COLO829 (cell line): ENCODE measurements at places on chromosomes 16 and 17.
A peak's percentile ranks its signal among the peaks of the same experiment; 100 is the strongest.

GRCh38 chr17:44361292-44362260, 2.1 kb downstream of the FAM171A2 start:
- no peak for DNase-seq

GRCh38 chr16:88803264-88803987, at the start of gene CDT1:
TSS of gene CDT1 (plus strand) at chr16:88803789. CDS start at chr16:88803832, 43 bp downstream.
- DNase-seq: peak; percentile 89

- no peak for DNase-seq
Measured at GRCh38 chr16:6557353-6558023, 775.2 kb upstream of the RBFOX1 start.

DNA sequence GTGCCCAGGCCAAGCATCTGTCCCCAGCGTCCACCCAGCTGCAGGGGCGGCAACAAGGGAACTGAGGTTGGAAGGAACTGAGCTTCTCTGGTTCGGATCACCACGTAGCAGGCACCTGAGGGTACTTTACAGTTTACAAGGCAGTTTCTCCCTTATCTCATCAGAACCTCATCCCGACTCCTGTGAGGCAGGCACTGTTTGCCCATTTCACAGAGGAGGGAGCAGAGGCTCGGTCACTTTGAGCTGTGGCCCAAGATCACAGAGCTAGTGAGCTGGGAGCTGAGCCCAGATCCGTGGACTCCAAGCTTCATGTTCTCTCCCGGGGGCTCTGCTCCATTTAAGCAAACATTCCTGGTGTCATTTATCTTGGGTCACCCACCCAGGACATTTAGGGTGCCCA, 15.1 kb downstream of the UBALD1 start:
- no peak for DNase-seq

- DNase-seq: peak; percentile 48
Measured at GRCh38 chr16:3094289-3095027, 4.6 kb downstream of the ZSCAN10 start.

- no peak for DNase-seq
Measured at GRCh38 chr17:37541880-37542660, 52.4 kb downstream of the DUSP14 start.

- no peak for DNase-seq
Measured at GRCh38 chr16:85537331-85537788, 75.8 kb upstream of the GSE1 start.

- peak; percentile 28 for DNase-seq
Measured at GRCh38 chr16:51146256-51146924, 4.7 kb downstream of the SALL1 start.

DNA sequence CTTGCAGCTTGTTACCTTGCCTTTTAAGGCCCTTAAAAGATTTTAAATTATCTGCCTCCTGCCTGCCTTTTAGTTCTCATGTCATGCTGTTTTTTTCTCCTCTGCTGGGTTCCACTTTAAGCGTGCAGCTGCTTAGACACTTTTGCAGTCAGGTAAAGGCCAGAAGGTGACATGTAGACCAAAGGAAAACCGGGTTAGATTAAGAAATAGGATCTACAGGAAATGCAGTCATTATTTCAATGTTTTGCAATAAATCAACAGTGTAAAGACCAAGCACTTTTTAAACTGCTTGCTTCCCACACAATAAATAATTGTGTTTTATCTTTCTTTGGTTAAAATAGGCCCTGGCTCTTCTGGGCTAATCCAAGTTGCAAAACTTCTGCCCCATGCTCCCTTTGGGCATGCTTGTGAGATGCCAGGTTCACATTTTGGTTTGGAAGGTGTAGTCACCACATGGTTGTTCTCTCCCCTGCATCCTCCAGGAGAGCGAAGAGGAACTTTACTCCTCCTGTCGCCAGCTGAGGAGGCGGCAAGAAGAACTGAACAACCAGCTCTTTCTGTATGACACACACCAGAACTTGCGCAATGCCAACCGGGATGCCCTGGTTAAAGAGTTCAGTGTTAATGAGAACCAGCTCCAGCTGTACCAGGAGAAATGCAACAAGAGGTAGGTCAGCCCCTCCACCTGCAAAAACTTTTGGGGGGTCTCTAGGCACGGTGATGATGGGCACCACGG, 54.9 kb downstream of the SDR42E1 start:
- DNase-seq: peak; percentile 22

GRCh38 chr16:22297114-22297870, at the start of gene POLR3E:
TSS of gene POLR3E (plus strand) at chr16:22297409. CDS start at chr16:22302969, 5,560 bp downstream.
- peak; percentile 98 for DNase-seq

DNA sequence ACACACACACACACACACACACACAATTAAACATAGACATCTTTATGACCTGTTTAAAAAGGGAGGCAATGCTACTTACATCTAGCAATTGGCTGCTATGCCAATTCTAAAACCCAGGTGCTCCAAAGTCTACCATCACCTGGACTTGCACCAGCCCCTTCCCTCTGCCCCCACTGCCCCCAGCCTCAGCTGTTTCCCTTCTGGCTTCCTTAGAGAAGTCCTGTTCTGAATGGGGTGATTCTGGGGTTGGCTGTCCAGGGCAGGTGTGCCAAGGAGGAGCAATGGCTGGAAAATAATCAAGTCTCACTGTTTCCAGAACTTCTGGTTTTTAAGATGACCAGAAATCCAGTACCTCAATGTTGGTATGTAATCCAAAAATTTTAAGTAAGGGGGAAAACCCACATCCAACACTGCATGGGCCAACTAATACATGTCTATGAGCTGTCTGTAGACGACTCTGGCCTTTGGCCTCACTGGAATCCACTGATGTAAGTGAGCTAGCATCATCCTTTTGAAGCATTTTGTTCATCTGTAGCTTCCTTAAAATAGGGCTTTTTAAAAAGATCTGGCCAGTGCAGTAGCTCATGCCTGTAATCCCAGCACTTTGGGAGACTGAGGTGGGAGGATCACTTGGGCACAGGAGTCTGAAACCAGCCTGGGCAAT, 2.1 kb downstream of the IFT20 start:
- no peak for DNase-seq

DNA sequence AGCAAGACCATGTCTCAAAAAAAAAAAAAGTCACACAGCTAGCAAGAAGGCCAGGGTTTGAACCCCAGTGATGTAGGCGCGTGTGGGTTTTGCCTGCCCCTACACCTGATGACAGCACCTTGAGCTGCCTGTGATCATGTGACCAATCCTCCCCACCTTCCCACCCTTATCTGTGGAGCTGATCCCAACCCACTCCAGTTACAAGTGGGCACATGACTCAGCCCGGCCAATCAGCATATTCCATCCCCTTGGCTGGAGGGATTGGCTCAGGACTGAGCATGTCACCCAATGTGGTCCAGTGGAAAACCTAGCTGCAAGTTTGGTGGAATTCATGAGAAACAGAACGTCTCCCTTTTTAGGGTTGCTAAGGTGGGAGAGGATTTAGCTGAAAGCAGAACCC, 6.6 kb downstream of the TMEM114 start:
- no peak for DNase-seq

- no peak for DNase-seq
Measured at GRCh38 chr16:22007509-22008214, at the start of gene MOSMO. TSS of gene MOSMO (plus strand) at chr16:22008111. CDS start at chr16:22008302, 191 bp downstream.

GRCh38 chr16:81562174-81562849, 117.7 kb downstream of the CMIP start:
- no peak for DNase-seq

DNA sequence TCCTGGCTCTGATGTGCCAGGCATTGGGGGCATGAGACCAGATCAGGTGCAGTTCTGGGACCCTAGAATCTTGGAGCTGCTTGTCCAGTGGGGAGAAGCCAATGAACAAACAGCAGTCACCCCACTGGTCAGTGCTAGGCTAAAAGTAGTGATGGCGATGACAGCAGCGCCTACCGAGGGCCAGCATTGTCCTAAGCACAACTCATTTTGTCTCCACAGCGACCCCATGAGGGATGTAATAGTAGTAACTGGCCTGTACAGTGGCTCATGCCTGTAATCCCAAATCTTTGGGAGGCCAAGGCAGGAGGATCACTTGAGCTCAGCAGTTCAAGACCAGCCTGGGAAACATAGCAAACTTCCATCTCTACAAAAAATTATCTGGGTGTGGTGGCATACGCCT, 6.2 kb downstream of the SMCR8 start:
- DNase-seq: no peak

DNA sequence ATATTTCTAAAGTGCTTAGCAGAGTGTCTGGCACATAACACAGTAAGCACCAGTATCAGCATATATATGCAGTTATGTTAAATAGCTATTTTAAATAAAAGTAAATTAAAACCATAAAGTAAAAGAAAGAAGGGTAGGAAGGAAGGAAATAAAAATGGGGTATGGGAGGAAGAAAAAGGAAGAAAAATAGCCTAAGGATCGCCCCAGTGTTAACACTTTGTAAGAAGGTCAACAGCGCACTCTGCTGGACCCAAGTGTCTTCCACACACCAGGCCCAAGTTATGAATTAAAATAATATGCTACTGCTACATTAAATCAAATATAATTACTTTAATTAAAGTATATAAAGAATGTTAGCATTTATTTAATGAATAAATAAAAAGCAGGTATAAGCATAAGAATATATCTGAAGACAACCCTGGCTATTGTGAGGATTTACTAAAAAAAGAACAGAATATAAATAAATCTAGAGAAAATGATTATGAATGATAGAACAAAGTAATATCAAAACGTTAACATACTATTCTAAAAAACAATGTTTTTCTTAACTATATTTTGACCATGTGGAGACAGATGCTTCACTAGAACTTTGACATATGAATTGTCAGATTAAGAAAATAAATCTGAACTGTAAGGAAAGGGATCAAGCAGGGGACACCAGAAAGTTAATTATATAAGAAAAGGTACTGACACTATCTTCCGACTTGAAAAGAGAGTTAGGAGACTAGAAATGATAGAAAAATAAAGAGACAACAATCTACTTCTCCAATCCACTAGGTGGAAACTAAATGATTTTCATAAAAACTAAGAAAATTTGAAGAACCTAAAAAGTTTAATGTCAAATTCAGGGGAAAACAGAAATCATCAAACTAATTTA, 25.9 kb downstream of the BRIP1 start:
- DNase-seq: peak; percentile 37

DNA sequence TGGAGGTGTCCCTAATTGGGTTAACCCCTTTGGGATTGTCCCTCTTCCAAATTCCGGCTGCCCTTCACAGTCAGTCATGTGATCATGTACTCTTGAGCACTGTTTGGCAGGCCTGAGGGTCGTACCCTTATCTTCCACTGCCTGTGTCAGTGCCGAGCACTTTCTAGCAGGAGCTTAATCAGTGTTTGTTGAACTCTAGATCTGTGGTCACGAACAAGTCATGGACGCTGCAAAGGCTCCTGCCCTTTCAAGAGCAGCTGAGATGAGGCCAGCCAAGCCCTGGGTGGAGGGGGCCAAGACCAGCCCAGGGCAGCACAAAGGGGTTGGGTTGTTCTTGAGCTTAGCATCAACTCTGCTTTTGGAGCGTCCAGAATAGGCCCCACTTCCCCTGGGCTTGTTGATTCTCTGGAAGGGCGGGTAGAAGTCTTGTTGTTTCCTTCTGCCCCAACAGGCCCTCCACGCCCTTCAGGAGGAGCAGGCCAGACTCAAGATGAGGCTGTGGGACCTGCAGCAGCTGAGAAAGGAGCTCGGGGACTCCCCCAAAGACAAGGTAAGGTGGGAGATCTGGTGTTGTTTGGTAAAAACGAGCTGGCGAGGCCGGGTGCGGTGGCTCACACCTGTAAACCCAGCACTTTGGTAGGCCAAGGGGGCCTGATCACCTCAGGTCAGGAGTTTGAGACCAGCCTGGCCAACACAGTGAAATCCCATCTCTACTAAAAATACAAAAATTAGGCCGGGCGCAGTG, 5.3 kb downstream of the IFI35 start:
- no peak for DNase-seq

DNA sequence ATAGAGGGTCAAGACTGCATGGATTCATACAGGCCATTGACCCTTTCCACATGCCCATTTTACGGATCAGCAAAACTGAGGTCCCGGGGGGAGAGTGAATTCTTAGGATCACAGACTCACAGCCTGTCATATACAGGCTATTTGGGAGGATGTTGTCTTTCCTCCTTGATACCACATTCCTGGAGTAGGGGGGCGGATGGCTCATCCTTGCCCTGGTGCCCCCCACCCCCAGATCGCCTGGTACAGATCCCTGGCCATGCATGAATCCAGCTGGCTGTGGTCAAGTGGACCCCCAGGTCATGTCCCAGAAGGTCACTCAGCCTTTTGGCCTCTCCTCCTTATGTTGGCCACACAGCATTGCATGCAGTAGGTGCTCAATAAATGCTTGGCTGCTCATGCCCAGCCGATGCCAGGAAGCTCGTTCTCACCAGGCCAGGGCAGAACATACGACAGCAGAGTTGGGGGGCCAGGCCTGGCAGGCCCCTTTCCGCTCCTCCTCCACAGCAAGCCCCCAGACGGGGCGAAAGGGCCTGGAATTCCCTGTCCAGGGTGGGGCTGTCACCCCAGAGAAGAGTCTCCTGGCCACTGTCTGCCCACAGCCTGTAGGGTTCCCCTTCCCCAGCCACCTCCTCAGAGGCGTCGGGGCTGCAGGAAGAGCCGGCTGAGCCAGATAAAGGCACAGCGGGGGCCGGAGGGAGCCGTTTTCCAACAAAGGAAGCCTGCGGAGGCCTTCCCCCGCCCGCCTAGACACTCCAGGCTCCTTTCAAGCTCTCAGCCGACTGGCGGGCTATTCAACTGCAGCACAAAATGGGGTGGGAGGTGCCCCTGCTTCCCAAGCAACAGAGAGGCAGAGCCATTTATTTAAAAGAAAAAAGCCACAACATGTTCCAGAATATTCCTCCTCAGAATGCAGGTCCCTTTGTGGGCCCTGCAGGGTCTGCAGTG, 215.7 kb upstream of the CIBAR2 start:
- DNase-seq: no peak

DNA sequence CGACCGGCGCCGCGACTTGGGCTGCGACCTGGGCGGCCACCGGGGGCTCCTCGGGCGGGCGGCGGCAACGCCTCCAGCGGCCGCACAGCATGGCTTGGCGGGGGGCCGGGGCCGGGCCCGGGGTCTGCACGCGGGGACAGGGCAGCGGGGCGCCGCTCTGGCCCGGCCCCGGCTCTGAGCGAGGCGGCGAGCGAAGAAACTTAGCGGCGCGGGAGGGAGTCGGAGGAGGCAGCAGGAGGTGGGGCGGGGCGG, at the start of gene PLCD3:
Gene PLCD3 (minus strand): TSS at position 196 of the 252 bp plus-strand sequence. CDS start 105 bp downstream, at position 91.
- no peak for DNase-seq

DNA sequence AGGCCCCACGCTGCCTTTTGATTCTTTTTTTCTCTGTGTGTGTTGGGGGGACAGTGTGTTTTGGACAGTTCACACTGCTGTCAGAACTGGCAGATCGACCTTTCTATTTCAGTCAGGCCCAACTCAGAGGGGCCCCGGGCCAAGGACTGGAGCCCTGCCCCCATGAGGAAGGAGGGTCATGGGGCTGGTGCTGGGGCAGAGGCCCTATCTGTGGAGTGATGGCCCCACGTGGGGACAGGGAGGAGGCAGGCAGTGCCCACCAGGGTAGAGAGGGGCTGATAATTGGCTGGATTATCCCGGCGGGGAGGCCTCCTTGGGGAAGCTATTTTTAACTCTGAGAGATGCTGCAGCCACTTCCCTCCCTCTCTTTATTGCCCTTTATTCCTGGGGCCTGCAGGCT, 5.7 kb upstream of the KCNJ12 start:
- no peak for DNase-seq
